Esophagus squamous epithelium (tissue), 5 donors: ENCODE measurements at places on chromosomes 2 and 18.

DNA sequence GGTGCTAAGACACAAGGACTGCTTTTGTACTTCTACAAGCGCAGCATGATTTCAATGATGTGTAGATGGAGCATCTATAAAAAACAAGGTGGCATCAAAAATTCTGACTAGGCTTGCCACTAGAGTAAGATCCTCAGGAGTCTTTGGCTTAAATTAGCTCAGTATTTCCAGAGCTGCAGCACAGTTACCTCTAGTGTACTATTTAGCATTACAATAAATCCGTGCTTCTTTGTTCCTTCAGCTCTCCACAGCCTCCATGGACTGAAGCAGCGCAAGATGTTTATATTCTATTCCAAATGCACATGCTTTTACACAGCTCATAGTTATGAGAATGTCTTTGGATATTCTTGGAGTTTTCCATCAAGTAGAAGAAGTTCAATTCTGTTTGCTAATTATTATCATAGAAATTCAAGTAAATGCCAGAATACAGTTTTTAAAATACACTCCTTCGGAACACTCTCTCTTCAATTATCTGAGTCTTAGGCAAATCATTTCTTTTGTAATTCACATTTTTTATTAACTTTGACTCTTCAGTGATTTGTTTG lies 1133.0 kb upstream of the LRRTM1 start:
- no peak for DNase-seq

DNA sequence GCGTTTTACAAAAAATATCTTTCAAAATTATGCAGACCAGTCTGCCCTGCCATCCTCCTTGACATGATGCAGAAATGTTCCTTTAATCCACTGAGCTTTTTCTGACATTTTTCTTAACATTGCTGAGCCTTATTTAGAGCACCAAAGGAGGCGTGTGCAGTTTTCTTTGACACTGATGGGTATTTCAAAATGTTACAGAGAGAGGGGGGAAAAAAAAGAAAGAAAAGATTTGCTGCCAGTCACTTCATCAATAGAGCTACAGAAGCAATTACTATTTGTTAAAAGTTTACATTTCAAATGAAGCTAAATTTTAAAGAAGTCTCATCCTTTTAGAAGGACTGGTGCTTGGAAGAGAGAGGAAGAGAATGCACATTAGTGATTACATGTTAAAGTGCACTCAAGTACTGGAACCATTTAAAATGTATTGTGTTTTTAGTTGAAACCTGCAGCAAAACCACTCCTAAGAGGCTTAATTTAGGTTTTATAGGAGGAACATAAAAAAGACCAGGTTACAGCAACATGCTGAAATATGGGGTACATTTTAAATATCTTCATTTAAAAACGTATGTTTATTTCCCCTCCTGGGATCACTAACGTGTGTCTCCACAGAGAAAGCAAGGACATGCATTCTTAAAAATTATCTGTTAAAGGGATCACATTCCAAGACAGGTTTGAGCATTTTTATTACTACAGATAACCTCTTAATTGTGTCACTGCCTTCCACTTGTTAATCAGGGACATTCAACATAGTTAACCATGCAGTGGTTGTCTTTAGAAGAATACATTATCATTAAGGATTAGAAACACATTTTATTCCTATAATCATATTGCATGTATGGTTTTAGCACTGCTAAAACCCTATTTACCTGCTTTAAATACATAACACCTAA lies 258.4 kb downstream of the MEIS1 start:
- DNase-seq: no peak

DNA sequence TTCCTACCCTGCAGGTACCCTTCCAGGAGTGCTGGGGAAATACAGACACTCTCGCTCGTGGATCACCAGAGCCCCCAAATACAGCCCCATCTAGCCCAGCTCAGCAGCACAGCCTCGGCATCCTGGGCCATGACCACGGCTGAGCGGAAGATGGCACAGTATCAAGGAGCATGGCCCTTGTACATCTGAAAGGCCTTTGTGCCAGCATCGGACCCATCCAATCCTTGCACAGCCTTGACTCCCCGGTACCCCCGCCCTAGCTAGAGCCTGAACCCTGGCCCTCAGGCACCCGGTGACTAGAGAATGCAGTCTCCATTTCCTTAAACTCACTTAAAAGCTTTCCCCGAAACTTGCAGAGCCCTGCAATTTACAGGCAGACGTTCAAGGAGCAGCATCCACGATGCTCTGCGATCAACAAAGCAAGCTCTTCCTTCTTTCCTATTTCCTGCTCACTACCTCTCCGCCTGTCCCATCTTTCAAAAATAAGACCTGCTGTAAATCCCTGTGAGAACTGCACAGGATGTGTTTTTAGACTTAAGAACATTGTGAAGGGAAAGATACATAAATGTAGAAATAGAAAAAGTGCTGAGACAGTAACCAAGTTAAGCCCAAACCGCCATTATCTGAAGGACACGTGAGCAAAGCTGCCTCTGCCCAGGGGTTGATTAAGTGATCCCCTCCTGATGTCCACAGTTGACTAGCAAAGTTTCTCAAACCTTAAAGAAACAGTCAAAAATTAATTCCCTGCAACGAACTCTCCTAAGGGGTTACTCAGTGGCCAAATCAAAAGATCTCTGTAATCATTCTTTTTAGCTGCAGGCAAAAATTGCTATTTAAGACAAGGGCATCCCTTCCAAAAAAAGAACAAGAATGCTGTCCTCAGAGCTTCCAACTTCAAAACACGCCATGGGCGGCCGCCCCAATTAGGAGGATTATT lies 48.5 kb downstream of the ZNF516 start:
- DNase-seq: no peak

GRCh38 chr2:71599646-71600236 lies 146.4 kb downstream of the DYSF start:
- no peak for DNase-seq

GRCh38 chr2:196173505-196173904 lies 2.1 kb upstream of the STK17B start:
- no peak for DNase-seq

DNA sequence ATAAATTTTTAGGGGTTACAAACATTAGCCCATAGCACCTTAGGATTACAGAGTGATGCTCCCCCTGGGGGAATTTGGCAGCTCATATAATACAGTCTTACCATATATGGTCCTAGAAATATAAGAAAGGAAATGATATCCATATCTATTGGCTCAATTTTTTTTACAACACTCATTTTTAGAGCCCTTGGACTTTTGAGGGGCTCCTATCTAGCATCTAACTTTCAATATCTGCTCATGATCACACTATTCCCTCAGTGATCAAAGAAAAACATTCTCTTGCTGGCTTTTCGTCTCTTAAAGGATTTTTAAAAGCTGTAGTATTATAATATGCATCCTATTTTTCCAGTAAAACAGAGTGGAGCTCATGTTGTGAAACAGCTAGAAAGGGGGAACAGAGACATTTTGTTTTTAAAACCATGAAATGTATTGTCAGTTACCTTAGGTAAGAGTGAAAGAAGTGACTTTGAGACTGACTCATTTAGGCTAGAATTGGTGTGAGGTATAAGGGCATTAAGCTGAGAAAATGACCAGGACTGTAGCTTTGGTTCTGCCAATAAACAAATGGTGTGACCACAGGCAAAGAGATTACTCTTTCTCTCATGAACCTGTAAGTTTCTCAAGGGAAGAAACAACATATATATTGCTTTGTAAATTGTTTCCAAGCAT lies 65.8 kb downstream of the ALPK2 start:
- DNase-seq: no peak

GRCh38 chr18:28960146-28960545 lies 783.2 kb upstream of the CDH2 start:
- no peak for DNase-seq

GRCh38 chr18:25230658-25231326 lies 121.2 kb downstream of the ZNF521 start:
- no peak for DNase-seq

GRCh38 chr2:49113046-49113445 lies 41.3 kb downstream of the FSHR start:
- DNase-seq: no peak

GRCh38 chr2:230520875-230521155 lies 104.8 kb downstream of the SP100 start:
- no peak for DNase-seq

GRCh38 chr18:23835091-23835490 lies 145.8 kb downstream of the LAMA3 start:
- no peak for DNase-seq

DNA sequence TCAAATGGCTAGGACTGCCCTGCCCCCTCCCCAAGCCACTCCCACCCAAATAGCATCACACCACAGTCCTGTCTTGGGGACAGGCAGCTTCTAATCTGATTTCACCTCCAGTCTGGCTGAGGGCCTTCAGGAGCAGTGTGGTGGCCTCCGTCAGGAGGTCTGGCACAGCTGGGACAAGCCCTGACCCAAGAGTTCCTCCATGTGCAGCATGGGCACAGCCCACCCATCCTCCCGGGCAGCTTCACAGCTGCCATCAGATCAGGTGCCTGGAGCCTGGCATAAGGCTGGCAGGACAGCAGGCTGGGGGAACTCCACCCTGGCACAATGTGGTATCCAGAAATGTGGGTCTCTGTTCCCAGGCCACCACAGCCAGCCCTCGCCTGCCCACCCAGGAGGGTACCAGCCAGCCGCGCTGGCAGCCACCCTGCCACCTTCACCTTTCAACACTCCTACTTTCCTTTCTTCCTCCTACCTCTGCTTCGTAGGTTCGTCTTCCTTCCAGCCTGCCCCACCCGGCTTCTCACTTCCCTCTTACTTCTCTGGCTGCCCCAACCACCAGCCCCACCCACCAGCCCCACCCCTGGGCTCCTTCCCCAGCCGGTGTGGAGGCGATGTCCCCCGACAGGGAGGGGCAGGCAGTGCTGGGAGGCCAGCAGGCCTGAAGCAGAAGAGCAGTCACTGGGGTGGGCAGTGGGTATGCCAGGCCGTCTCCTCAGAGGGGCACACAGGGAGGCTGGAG lies at the start of gene CAPG:
Gene CAPG (minus strand): TSS at position 522 of the 739 bp plus-strand sequence. CDS start 8,221 bp downstream, outside the sequence.
- no peak for DNase-seq

DNA sequence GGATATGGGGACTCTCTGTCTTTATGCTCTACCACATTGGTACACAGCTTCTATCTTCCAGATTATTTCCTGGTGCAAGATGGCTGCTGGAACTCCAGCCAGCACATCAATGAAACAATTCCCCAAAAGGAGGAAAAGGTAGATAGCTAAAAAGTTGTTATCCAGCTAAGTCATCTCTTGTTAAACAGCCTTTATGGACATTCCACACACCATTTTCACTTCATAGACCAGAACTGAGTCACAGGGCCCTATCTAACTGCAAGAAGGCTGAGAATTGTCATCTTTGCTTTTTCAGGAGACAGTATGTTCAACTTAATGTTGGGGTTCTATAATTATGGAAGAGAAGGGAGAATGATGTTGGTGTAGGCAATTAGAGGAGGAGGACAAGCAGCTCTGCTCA lies 133.3 kb upstream of the NOSTRIN start:
- no peak for DNase-seq

DNA sequence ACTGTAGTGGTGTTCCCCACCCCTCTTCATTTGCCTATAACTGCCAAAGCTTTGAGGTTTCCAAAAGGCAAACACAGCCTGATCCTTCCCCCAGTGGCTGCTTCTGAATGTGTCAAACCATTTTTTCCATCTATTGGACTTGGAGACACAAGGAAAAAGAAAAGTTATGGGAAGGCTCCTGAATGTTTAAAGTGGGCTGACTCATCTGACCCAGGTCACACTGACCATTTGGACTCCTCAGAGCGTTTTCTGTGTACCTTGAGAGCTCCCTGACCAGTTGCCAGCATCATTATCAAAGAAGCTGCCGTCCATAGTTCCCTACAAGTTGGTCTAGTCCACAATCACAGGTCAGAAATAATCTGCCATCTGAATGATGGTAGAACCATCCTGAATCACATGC lies 123.4 kb upstream of the COL3A1 start:
- DNase-seq: no peak

- DNase-seq: no peak
These were observed 44.8 kb upstream of the STRN start for GRCh38 chr2:37011130-37011529.

DNA sequence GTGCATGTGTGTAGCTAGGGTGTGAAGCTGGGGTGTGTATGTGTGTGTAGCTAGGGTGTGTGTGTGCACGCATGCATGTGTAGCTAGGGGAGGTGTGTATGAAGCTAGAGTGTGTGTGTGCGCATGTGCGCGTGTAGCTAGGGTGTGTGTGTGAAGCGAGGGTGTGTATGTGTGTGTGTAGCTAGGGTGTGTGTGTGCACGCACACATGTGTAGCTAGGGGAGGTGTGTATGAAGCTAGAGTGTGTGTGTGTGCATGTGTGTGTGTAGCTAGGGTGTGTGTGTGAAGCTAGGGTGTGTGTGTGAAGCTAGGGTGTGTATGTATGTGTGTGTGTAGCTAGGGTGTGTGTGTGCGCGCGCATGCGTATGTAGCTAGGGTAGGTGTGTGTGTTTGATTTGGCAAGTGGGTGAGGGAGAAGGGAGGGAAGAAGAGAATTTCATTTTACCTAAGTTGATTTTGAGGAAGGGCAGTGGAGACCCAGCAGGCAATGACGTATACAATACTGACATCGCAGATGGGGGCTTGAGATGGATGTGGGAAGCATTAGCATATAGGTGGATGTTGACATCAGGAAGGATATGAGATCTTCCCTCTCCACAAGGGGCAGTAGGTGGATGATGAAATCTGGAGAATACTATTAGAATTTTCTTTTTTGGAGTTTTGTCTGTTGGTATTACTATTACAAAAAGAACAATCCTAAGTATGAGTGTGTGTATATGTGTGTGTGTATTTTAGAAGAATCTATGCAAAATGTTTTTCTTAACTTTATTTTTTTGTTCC lies 70.7 kb downstream of the PRELID3A start:
- no peak for DNase-seq

DNA sequence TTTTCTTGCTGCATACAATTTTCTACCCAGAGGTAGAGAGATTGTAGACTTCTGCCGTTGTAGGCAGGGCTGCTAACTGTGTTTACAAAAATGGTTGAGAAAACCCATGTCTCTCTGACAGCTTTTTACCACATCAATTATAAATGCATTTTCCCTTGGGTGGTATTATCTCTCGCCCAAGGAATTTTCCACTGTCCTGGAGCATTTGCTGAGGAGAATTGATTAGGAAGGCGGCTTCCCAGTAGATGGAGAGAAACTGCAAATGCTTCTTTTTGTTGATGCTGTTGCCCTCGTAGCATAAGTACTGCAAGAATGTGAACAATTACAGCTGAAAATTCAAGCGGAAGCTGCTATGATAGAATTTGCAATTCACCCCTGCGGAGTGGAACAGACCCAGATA lies 1007.7 kb upstream of the KLHL29 start:
- no peak for DNase-seq
